CD4-positive, alpha-beta T cell (primary cell): ENCODE measurements at places on chromosomes 3 and 15. TPM values are rescaled to one million over a fixed set of nuclear protein-coding genes. Genes with fewer than 3 reads are reported as not detected.
A peak's percentile ranks its signal among the peaks of the same experiment; 100 is the strongest.

The TGM5 gene
- not detected for total RNA-seq

DNA sequence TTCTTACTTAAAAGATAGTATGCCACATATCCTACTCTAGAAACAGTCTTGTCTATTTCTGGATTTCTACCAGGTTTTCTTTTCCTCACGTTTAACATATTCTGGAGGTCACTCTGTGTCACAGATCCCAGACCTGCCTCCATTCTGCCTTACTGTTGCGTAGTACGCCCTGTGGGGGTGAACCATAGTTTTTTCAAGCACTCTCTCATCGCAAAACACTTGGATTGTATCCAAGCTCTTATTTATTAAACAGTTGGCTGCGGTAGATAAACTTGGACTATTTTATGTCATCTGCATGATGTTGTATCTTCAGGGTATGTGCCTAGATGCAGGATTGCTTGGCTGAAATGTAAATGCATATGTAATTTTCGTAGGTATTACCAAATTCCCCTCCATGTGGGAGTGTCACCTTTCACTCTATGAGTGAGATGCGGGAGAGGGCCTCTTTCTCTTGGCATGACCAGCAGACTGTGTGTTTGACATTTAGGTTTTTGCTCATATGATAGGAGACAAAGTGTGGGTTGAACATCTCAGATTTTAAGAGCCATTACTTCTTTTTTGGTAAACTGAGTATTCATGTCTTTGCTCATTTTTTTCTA is 55.8 kb downstream of the ABTB1 start:
- DNase-seq: no peak

The ACY1 gene
- total RNA-seq: 4.9 TPM

- no peak for DNase-seq
Observed at GRCh38 chr3:140242818-140243276, 307.9 kb downstream of the CLSTN2 start.

The CYP11A1 gene
- total RNA-seq: not detected

- DNase-seq: no peak
Observed at GRCh38 chr15:56767315-56767714, 34.0 kb upstream of the ZNF280D start.

DNA sequence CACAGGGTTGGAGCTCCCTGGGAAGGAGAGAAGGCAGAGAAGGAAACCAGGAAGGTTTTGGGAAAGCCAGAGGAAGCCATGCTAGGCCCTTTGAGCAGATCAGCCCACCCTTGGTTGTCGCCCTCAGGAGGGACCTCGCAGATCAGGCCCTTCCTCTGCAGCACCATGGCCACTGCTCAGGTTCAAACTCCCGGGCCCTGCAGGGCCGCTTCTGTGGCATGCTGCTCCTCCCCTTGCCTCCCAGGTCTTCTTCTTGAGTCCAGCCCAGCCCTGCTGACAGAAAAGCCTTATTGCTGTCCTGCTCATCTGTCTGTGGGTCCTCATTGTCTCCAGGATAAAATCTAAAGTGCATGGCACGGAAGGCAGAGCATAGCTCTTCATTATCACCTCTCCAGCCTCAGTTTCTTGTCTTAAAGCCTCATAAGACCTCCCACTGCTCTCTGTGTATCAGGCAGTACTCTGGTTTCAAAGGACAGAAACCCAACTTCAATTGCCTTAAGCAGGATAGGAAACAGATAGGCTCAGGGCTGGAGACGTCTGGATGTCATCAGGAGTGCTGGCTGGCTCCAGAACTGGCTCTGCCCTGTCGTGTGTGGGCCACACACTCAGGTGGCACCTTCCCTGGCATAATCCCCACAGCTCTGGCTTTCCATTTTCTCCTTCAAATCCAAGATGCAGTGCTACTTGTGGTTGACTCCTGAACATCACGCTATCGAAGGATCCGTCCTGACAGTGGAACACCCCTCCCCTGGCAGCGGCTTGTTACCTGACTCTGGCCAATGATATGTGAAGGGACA is 118.5 kb downstream of the EEFSEC start:
- no peak for DNase-seq

DNA sequence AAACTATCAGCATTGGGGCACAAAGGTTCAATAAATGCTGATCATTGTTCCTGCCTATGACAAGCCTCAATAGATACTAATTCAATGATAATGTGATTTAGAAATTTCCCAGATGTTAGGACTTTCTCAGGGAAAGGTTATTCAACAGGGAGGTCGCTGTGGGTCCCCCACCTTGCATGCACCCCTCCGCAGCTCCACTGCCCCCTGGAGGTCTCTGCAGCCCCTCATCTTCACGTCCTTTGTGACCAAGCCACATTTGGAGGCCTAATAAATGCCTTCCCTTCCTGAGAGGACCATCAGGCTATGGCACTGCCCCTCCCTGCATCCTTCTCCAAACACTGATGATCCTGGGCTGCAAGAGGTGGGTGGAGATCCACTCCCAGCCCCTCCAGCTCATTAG is 50.2 kb downstream of the NOX5 start:
- DNase-seq: no peak

DNA sequence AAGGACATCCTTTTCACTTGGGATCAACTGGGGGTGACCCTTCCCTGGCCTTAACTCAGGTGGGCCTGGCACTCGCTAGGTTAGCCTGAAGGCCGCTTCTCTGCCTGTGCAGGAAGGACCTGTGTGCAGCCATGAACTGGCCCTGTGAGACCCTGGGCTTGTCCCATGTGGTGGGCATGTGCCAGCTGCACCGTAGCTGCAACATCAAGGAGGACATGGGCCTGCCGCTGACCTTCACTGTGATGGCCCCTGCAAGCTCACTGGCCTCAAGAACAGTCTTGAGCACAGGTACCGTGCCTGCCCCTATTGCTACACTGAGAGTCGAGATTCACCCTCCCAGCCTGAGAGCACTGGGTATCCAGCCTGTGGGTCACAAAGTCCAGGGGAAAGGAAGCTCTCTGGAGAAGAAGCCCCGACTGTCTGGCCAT is 43.0 kb downstream of the SAXO2 start:
- DNase-seq: no peak

The TTLL13 gene
- total RNA-seq: 1.8 TPM

- DNase-seq: no peak
Observed at GRCh38 chr3:31448035-31448881, 84.5 kb upstream of the STT3B start.

The MCF2L2 gene
- total RNA-seq: 4.1 TPM

The MYLK gene
- 0.22 TPM for total RNA-seq

GRCh38 chr3:194100856-194101390 is 35.0 kb upstream of the HES1 start:
- DNase-seq: no peak

GRCh38 chr3:176079785-176080184 is 1117.5 kb downstream of the TBL1XR1 start:
- DNase-seq: no peak

DNA sequence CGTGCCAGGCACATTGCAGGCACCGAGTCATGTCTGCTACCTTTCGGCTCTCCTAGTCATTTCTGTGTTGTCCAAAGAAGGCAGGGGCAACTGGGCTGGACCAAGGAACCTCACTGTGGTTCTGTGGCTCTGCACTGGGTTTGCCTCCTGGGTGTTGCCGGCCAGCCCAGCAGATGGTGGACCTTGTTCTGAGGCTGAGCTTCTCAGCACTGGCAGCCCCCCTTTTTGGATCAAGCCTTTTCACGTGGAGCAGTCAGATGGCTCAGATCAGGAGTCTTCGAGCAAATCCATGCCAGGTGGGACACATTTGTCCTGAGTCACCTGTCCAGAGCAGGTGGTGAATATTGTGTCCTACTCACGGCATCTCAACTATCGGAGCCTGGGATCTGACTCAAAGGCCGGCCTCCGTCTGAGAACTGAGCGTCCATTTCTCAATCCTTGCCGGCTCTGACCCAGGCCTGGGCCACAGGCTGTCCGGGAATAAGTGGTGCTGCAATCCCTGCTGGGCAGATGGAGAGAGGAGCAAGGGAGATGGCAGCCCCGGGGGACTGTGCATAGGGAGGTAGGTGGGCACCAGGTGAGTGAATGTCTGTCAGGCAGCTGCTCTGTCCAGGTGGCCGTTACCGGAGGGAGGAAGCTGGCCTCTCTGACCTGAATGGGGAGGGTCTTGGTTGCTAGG is at the start of gene IL16:
IL16 (plus strand) TSS at position 304 of the 679 bp plus-strand sequence. CDS start 28,521 bp downstream, outside the sequence.
- no peak for DNase-seq

- no peak for DNase-seq
Observed at GRCh38 chr3:127961963-127962362, 46.9 kb downstream of the KBTBD12 start.

DNA sequence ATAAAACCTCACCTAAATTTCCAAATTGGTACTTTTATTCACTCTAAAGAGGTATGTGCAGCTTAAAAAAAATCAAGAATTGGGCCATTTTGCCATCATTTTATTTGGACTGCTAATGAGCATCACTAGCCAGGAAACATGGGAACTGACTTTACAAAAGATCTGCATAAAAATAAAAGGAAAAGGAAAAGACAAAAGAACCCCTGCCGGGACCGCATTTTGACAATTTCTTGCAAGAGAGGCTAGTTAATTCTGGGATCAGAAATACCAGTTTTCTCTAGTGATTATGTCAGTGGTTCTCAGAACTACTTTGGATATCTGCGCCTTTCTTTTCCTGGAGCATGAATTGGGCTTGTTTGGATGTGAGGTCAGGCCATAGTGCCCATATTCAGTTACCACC is 289.2 kb downstream of the CHST2 start:
- no peak for DNase-seq

DNA sequence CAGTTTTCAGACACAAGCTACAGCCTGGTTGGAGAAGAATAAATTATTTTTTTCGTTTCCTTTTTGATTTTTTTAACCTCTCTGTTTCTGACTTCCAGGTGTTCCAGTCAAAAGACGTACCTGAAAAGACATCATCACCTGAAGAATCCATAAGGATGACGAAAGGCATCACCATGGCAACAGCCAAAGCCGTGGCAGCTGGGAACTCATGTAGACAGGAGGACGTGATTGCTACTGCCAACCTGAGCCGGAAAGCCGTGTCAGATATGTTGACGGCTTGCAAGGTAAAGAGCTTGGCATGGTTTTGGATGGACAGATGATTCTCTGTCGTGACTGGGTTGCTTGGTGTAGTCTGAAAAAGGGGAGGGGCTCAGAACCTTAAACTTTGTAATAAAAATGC is 237.0 kb upstream of the TPM1 start:
- DNase-seq: no peak

- DNase-seq: no peak
Observed at GRCh38 chr3:103684904-103685303, 1250.1 kb downstream of the ZPLD1 start.

GRCh38 chr3:156382458-156383346 is 172.2 kb downstream of the SSR3 start:
- peak; percentile 8 for DNase-seq

GRCh38 chr3:117629505-117629904 is 919.9 kb downstream of the TUSC7 start:
- DNase-seq: no peak

GRCh38 chr3:114848643-114849350 is 298.3 kb downstream of the ZBTB20 start:
- no peak for DNase-seq

DNA sequence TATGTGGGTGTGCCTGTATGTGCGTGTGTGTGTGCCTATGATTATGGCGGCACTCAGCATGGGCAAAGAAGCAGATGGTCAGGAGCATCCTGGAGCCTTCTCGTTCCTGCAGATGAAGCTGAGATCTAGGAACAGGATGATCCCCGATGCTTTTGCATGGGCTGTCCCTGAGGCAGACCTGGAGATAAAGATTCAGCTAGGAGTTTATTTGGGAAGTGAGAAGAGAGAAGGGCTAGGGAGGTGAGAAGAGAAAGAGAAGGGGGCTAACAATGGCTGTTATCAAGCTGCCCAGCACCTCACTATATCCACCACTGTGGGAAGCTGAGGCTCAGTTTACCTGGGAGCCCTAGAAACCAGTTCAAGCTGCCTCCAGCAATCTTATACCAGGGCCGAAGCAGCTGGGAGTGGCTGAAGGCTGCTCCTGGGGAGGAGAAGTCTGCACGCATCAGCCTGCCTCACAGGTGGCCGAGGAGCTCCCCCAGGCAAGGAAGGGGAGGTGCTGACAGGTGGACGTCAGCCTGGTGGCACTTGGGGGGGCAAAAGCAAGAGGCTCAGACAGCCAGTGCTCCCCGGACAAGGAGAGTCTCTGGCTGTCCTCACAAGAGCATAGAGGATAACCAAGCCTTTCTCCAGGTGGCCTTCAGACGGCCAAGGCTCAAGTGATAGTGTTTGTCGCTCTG is 94.0 kb upstream of the IQSEC1 start:
- no peak for DNase-seq

DNA sequence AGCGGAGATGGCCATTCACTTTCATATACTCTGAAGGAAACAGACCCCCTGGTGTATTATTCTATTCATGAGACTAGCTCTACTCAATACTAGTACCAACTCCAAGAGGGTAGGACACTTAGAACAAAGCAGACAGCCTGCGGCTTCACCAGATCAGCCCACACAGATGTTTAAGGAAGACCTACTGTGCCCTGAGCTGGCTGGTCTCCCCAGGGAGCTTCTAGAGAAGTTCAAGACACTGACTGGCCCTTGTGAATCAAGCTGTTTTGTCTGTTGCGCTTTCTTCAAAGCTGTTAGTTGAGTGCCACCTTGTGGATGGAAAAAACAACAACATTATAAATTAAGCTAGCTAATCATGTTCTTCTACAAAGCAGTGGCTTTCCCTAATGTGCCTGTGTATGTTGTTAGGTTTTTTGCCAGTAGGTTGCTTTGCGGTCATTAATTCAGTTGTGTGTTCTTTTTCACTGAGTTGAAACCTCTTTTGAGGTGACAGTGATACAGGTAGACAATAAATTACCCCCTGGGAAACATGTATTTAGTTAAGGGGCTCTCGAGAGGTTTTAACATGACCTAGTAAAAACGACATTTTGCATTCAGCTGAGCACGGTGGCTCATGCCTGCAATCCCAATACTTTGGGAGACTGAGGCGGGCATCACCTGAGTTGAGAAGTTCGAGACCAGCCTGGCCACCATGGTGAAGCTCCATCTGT is 64.2 kb upstream of the MYZAP start:
- no peak for DNase-seq

DNA sequence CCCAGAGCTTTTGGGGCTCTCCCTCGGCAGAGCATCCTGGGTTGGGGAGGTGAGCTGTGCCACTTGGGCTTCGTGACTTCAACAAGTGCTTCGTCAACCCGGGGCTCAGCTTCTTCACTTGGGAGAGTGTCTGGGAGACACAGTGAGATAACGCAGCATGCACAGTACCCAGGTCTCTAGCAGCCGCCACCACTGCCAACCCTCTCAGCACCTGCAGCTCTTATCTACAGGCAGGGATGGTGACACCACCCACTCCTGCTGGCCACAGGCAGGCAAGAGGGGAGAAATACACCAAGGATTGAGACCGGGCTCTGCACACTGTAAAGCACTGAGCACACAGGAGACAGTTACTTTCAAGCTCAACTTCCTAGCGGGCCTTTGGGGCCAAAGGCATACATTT is 11.6 kb downstream of the TKT start:
- no peak for DNase-seq
